ENCODE measurements at places on chromosomes 7 and 10.

DNA sequence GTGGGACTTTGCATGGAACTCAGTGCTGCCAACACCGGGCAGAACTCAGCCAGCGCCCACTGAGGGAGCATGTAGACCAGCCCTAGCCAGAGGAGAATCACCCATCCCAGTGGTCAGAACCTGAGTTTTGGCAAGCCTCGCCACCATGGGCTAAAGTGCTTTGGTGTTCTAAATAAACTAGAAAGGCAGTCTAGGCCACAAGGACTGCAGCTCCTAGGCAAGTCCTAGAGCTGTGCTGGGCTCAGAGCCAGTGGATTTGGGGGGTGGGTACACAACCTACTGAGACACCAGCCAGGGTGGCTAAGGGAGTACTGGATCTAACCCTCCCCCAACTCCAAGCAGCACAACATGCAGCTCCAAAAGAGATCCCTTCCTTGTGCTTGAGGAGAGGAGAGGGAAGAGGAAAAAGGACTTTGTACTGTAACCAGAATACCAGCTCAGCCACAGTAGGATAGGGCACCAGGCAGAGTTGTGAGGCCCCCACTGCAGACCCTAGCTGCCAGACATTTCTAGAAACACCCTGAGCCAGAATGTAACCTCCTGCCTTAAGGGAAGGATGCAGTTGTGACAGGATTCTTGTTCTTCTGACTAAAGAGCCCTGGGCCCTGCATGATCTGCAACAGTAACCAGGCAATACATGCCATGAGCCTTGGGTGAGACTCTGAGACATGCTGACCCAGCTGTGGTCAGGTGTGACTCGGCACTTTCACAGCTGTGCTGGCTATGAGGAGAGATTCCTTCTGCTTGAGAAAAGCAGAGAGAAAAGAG, 24.4 kb downstream of the GSDME start:
- DNase-seq = no peak

- DNase-seq = no peak
These were observed 137.9 kb downstream of the DNAJB6 start for GRCh38 chr7:157474685-157475084.

DNA sequence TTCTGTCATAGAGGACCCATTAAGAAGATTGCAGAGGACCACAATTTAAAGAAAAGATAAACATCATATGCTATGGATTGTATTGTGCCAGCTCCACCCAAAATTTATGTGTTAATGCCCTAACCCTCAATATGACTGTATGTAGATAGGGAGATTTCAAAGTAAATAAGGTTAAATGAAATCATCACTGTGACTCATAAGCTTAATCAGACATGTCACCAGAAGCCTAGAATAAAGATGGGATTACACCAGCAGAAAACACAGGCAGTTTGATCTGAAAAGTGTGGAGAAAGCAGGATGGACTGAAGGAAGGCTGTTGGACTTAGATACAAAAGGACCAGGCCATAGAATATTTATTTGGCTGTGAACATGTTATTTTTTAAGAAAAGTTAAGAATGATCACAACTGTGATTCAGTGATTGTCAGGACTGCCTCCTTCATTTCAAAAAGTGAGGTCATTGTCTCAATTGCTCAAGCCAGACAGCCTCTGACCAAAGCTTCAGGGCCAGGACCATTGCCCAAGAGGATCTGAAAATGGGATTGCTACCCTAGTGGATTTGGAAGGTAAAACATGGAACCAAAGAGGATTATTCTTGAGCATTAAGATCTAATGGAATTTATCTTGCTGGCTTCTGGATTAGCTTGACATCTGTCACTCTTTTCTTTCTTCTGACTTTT, 270.8 kb upstream of the POM121L12 start:
- no peak for DNase-seq

DNA sequence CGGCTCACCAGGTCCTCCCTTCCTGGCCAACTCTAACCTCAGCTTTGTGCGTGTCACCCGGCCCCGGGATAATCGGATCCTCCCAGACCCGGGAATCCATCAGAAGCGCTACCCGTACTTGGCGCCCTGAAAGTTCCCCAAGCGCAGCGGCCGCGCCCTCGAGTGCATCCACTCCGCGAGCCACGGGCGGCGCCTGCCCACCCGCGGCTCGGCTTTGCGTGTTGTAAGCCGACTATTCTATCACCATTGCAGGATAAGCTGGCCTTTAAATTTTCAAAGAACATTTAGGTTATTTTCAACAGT, 35.7 kb upstream of the EBLN1 start:
- DNase-seq = no peak

- no peak for DNase-seq
These were observed 8.9 kb downstream of the VSTM4 start for GRCh38 chr10:49106451-49106850.

GRCh38 chr10:88730864-88731263, 24.8 kb downstream of the LIPK start:
- DNase-seq = no peak

- no peak for DNase-seq
These were observed 58.2 kb upstream of the NUPR2 start for GRCh38 chr7:56174346-56174874.

DNA sequence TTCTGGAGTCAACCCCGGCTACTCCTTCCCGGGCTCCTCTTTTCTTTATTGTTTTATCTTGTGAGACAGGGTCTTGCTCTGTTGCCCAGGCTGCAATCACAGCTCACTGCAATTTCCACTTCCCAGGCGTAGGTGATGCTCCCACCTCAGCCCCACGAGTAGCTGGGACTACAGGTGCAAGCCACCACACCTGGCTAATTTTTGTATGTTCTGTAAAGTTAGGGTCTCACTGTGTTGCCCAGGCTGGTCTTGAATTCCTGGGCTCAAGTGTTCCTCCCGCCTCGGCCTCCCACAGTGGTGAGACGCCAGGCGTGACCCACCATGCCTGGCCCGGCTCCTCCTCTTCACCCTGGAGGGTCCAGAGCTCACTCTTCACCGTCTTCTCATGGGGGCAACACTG, 15.3 kb upstream of the PDGFA start:
- DNase-seq = no peak

DNA sequence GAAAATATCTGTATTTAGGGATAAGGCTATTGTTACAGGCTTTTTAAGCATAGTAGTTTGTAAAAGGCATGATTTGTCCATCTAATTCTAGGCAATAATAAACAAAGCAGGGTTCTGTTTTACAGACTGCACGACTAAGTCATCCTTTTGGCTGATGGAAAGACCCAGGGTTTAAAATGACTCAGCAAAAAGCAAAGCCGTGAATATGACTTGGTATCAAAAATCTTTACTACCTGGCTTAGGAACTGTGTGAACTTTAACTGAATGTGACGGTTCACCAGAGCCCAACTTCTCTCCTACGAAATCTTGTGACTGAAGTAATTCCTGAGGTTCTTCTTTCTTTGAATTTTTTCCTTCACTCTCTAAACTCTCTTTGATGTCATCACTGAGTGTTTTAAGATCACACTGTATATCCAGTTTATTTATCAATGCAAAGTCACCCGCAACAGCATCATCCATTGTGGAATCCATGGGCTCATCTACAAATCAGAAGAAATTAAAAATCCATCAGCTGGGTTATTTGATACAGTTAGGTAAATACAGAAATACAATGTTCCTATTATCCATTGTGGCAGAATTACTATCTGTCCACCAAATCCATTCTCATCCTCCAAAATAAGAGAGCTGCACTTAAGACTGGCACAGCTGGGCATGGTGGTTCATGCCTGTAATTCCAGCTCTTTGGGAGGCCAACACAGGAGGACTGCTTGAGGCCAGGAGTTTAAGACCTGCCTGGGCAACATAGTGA, 17.0 kb downstream of the ATE1 start:
- DNase-seq = no peak

DNA sequence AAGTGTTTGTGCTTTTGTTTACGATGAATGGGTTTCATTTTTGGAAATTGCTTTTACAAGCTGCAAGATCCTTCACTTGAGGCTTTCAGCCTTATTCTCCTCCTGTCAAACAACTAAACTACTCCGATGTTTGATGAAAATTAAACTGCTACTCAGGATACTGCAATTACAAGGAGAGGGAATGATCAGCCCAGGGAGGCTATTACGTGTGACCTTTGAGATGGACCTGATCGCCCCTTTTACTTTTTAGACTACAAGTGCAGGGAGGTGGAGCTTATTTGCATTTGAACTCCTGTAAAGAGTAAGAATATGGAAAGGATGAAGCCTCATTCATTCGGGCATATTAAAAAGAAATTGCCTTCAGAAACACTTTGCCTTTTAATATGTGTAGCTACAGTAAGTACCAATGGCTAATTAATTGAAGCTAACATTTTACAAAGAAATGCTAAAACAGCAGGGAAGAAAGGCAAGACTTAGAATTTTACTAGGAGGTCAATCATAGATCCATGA, 219.1 kb downstream of the PHTF2 start:
- DNase-seq = no peak

DNA sequence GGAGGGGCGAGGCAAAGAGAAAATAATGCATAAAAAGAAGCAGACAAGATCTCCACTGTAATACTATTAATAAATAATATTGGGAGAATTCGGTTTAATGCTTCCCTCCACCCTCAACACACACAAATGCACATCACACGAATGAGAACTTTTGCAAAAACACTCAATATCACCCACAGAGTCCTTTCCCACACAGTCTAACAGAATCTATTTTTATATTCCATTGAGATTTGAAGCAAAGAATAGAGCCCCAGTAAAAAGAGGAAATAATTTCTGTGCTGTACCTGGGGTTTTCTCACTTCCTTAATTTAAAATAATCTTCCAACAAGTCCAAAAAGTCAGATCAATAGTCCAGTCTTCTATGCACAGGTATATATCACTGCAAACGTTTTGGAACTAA, 17.0 kb downstream of the PIK3AP1 start:
- no peak for DNase-seq

DNA sequence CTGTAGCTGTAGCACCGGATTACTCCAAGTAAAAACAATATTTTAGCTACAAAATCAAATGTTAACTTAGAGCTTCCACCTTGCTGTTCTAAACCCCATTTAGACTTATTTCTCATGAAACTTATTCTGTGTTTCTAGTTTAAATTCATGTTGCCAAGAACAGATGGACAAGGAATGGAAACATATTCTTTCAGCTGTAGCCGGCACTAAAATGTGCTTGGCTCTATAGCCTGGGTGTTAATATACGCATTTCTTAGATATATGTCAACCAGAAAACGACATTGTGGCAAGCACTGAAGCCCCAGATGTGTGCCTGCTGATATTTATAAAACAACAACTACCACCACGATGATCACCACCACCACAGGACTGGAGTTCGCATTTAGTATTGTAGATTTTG, 190.3 kb upstream of the ETV1 start:
- no peak for DNase-seq

DNA sequence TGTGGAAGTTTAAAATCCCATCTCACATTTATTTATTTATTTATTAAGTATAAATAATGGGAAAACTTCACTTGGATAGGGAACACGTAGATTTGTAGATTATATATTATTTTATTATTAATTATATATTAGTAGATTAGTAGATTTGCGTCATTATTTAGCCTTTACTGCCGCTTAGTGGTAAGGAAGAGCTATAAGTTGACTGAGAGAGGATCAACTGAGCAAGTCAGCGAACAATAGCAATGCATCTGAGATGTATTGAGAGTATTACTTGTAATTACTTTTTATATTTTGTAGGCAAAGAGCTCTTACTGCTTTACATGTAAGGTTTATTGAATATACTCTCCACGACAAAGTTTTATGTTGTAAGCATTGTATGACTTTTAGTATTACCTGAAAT, 244.5 kb upstream of the ANKRD30A start:
- no peak for DNase-seq

DNA sequence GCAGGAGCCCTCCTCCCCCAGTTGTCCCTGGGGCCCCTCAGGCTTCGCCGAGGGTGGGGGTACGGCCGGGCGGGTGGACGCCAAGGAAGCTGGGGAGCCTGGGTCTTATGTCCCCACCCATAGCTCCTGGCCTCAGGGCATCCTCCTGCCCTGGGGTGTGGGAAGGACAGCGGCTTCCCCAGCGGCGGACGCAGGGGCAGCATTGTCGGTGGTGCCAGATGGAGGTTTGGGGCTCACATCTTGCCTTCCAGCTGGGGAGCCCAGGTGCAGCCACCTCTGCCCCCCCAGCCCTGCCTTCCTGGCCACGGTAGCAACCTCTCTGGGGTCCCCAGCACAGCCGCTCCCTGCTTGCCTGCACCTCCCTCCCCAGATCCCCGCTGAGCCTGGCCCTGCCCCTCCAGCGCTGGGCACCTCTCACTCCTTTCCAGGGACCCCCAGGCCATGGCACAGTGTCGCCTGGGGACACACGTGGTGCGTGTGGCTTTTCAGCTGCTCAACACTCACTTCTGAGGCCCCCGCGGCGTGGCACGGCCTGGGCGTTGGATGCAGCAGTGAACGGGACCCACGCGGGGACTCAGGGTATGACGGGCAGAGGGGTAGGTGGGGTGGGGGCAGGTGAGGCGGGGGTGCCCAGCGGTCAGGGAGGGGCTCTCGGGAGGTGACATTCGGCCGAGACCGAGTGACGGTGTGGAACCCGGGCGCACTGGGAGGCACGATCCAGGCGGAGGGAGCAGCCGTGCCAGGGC, 53.1 kb downstream of the UNCX start:
- DNase-seq = no peak

DNA sequence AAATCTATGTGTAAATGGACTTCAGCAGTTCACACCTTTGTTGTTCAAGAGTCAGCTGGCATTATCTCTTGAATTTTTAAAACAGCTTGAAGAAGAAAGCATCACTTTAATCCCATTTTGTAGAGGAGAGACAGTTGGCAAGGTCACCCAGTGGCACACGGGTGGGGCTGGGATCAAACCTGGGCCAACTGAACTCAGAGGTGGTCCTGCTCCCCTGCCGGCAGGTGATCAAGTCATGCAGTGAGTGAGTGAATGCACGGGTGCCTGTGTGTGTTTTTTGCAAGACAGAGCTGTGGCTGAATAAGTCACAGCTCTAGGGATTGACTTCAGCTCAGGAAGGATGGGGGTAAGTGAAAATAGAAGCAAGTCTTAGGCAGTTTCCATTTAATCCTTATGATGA, 9.5 kb downstream of the GHRHR start:
- no peak for DNase-seq

DNA sequence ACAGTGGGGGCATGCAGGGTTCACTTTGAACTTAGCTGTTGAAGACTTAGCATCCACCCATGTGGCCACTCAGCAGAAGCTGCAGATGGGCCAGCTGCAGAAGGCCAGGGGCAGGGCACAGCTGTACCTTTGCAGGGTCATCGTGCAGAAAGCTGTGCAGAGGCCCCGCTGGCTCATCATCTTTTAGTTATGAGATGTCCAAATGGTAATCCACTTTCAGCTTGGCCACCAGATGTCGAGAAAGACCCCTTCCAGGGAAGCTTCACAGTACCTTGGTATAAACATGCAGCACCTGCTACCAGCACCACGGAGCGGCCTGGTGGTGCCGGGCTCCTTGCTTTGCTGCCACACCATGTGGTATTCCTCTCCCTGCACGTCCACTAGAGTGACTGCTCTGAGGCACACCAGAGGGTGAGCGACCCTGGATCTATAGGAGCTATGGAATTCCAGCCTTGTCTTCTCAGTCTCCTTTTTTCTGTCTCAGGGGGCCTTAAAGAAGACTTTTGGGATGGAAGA, 74.2 kb upstream of the LAMB4 start:
- DNase-seq = no peak
